H1 (cell line): ENCODE measurements at places on chromosomes 16 and 17. TPM values are rescaled to one million over a fixed set of nuclear protein-coding genes. Genes with fewer than 3 reads are reported as not detected.

GRCh38 chr17:46266656-46267544 lies 28.0 kb upstream of the LRRC37A start:
- peak; percentile 93 for DNase-seq

DNA sequence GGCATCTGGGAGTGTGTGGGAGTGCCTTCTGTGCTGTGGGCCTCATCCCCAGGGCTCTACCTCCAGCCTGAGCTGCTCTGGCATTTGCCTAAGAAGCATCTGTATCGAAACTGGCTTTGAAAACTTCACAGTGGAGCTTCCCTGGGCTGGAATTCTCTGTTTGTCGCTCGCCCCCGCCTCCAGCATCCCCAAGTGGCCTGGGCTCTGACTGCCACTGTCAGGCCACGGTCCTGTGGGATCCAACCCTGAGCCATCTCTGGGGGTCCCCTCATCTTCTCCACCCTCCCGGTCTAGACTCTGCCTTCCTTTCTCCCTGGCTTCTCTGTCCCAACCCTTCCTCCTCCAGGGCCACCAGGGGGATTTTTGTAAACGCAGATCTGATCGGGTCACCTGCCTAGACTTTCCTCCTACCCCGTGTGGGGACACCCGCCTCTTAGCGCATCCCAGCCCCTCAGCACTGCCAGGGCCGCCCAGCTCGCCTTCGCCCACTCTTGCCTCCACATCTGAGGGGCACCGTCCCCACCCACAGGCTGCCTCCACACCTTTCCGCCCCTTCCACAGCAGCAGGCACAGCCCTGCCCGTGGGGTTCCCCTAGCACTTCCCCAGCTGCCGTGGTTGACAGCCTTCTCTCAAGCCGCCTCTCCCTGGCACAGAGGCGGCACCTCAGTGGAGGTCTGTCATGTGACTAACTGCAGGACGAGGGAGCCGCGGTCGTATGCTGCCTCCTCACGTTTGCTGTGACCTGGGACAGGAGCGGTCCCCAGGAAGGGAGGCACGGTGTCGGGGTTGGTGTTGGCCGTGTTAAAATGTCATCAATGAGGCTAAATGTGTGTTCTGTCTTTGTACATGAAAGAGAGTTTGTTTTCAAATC lies 12.0 kb downstream of the TBC1D24 start:
- DNase-seq: no peak

GRCh38 chr17:7989781-7990655 lies 12.4 kb upstream of the GUCY2D start:
- DNase-seq: peak; percentile 100

- no peak for DNase-seq
These were observed 3.7 kb downstream of the HPR start for GRCh38 chr16:72066747-72067146.

Gene RAB37
- total RNA-seq: 5.2 and 5.5 TPM in 2 replicates
